NCI-H2029 (cell line): ENCODE measurements at places on chromosomes 6 and 20.
A peak's percentile ranks its signal among the peaks of the same experiment; 100 is the strongest.

DNA sequence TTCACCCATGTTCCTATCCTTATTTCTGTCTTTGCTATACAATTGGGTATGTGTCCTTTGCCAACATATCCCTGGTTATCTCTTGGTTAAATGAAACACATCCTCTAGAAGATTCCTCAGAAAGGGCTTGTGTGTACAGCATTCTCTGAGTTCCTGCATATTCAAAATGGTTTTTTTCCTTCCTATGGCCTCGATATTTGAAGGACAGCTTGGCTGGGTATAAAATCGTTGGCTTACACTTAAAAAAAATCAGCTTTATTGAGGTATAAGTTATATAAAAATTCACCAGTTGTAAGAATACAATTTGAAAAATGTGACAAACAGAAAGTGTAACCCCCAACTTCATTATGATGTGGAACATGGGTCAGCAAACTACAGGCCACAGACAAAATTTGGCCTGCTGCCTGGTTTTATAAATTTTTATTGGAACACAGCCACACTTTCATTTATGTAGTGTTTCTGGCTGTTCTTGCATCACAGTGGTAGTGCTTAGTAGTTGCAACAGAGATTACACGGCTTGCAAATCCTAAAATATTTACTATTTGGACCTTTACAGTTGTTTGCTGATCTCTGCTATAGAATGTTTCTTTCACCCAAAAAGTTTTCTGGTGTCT lies 16.7 kb downstream of the PCMT1 start:
- DNase-seq: no peak

GRCh38 chr20:5376228-5376627 lies 59.5 kb upstream of the PROKR2 start:
- DNase-seq: no peak

- DNase-seq: peak; percentile 34
Measured at GRCh38 chr6:166707045-166707444, 80.0 kb upstream of the RPS6KA2 start.

- DNase-seq: no peak
Measured at GRCh38 chr6:130815200-130816071, 11.8 kb upstream of the SMLR1 start.

DNA sequence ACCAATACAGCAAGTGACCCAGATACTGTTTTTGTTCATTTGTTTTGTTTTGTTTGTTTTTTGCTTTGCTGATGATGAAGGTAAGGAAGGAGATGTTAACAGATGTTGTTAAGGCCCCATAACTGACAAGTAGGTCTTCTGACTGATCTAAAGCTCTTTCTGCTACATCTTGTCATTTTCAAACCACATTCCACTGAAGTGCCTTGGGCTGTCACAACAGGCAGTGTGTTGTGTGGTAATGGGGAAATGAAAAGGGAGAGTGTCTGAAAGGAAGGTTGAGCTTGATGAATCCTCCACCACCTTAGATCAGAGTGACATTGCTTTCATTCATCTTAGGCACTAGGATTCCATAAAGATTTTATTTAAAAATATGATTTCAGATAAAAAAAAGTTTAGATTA lies 479.4 kb upstream of the SYNCRIP start:
- DNase-seq: no peak

- DNase-seq: no peak
Measured at GRCh38 chr20:25668446-25668845, 28.2 kb downstream of the ZNF337 start.

DNA sequence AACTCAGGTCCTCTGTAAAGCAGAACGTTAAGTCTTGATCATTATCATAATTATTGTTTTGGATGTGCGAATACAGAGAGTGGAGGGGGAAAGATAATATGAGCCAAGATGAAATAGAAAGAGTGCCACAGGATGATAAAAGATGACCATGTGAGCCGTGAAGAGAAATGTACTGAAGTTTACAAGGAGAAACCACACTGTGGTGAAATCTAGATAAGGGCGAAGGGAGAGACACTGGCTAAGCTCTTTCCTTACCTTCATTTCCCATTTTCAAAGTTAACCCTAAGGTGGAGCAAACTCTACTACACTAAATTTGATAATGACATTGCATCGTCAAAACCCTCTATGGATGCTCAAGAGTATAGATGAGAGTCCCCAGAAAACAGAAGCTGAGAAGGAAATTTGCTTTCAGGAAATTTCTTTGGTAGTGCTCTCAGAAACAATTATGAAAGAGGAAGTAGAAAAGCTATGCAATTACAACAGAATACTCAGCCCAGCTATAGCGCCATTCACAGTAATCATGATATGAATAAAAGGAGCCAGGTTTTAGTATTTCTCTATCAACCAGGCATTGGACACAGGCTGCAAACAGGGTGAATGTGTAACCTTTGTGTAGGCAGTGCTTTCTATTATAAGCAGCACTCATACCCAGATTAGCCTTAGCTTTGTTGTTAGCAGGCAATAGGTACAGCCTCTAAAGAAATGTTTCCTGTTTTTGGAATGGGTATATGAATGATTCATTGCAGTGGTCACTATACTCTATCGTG lies 1080.7 kb downstream of the GRIK2 start:
- DNase-seq: no peak

DNA sequence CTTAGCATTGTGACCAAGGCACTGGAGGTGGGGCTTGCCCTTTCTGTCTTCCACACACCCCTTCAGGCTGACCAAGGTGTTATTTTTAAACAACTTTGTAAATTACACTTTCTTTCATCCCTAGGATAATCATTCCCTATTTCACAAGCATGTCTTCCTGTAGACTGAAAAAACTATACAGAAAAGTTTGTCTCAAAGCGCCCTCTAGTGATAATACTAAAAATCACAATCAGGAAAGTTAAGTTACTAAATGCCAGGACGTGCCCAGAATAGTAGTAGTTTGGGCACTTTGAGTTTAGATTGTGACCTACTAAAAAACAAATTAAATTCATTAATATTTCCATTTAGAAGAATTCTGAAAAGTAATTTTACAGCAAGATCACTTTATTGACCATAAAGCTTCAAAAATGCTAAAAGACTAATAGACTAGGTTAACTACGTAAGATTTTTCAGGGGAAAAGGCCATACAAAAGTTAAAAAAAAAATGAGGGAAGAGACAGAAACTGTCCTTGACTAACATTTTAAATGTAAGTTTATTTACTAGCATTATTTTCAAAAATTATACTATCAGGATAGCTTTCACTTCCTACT lies 123.3 kb upstream of the DUSP22 start:
- DNase-seq: peak; percentile 68

DNA sequence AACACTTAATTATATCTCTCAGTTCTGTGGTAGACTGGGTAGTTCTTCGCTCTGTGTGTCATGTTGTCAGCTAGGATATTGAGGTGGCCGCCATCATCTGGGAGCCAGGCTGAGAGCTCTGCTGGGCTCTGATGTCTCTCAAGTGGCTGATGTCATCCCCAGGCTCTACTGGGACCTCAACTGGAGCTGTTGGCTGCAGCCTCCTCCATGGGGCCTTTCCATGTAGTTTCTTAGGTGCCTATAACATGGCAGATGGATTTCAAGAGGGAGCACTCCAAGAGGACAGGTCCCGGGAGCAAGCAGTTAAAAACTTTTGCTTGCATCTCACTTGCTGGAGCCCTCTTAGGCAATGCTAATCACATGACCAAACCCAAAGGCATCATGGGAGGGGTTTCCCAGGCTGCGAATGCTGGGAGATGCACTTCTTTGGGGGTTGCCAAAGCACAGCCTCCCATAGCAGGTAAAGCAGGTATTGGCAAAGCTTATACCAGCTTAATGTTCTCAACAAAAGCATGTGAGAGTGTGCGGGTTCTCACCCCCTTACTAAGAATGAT lies 129.8 kb downstream of the TMEM242 start:
- peak; percentile 19 for DNase-seq

GRCh38 chr6:116695401-116695800 lies 14.4 kb downstream of the KPNA5 start:
- DNase-seq: peak; percentile 86

DNA sequence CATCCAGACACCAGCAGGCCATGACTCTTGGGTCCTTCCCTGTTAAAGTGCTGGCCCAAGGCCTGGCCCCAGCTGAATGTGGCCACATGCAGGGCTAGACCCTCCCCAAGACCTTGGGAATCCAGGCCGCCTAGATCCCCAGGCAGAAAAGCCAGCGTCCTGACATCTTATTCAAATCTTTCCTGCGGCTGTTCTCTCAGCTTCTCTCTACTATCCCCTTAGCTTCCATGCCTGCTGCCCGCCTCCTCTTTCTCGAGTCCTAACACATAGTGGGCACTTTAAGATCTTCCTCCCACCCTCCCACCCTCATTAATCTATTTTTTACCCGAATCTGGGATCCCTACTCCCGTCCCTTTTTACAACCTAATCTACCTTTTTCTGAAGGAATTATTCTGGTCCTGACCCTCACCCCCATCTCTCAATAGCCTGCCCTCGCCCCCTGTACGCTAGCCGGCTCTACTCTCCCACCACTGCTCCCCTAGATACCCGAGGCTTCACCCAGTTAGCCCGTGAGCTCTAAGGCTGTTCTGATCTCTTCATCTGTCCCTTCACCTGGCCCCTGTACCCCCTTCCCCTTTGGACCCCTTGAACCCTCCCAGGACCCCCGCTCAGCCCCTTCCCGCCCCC lies at the start of gene CCHCR1:
TSS of gene CCHCR1 (minus strand) at position 290 of the 627 bp plus-strand sequence. CDS start at position 88, 202 bp downstream.
- no peak for DNase-seq
